Activated CD4-positive, alpha-beta T cell treated with anti-CD3 and anti-CD28 coated beads for 24 hours (primary cell): ENCODE measurements at places on chromosomes 6 and 20.
A peak's percentile ranks its signal among the peaks of the same experiment; 100 is the strongest.

DNA sequence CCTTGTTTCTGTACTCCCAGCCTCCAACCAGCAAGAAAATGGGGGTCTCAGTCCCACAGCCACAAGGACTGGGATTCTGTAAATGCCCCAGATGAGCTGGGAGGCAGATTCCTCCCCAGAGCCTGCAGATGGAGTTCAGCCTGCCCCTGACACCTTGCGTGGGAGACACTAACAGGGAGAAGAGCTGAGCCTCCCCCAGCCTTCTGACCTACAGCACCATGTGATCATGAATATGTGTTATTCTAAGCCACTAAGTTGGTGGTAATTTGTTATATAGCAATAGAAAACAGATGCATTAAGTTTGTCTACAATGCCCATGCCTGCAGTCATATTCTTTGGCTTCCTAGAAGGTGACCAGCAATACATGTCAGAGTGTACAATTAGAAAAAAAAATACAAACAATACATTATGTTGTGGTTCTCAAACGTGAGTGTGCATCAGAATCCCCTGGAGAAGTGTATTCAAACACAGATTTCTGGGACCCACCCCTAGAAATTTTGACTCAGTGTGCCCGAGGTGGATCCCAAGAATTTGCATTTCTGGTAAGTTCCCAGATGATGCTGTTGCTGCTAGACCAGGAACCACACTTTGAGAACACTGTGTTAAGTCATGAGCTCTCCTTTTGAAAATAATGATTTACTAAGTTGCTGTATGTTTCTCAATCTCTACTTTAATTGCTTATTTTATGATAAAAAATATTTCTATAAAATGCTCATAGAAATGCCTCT lies 39.9 kb downstream of the SLC22A3 start:
- DNase-seq: no peak

DNA sequence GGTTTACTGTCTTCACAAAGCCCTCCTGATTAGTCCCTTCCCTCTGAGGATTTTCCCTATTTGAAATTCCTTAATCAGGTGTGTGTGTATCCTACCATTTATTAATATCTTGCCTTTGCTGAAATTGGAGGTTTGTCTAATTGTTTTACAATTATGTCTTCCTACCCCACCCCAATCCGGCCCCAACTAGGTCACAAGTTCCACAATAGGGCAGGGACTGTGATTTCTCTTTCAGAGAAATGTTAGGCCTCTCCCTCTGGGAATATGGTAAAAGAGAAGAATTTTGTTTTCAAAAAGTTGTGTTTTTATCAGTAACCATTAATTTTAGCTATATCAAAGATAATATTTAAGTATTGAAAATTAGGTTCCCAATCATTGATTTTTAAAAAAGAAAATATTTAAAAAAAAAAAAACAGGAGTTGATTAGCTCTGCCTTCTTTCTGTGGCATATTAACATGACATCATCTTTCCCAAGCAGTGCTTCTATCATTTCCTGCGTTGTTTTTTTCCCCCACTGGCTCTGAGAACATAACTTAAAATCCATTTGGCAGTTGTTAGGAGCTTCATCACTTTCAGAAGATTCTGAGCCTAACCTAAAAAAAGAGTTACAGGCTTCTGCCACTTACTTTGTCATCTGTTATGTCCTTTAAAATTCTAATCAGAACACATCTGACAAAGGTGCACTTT lies 36.1 kb downstream of the BLOC1S5 start:
- no peak for DNase-seq

GRCh38 chr6:89346433-89346832 lies 6.1 kb downstream of the UBE2J1 start:
- no peak for DNase-seq

- no peak for DNase-seq
These were observed 138.6 kb downstream of the AHI1 start for GRCh38 chr6:135358985-135359384.

- DNase-seq: no peak
These were observed 43.4 kb upstream of the RNF144B start for GRCh38 chr6:18343741-18344140.

- DNase-seq: no peak
These were observed 316.6 kb upstream of the JARID2 start for GRCh38 chr6:14929291-14929690.

- no peak for DNase-seq
These were observed 621.5 kb downstream of the TENT5A start for GRCh38 chr6:81130969-81131368.

- DNase-seq: no peak
These were observed 138.6 kb downstream of the DLL1 start for GRCh38 chr6:170152124-170152926.

DNA sequence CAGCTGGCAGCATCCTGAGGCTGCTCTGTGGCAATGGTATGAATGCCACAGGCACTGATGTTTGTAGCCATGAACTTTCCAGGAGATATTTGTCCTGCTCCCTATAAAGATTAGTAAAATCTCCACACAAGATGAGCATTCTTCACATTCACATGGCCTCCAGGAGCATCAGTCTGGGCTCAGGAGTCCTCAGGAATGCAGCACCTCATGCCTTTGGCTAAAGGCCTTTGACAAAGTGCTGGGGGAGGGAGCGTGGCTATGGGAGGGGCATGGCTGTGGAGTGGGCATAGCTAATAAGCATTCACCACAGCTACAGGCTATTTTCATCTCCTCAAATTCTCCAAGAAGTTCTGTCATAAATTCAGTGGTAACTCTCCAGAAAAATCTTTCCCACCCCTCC lies 90.5 kb upstream of the LY86 start:
- DNase-seq: no peak

GRCh38 chr20:53245574-53245973 lies 273.4 kb downstream of the TSHZ2 start:
- no peak for DNase-seq

DNA sequence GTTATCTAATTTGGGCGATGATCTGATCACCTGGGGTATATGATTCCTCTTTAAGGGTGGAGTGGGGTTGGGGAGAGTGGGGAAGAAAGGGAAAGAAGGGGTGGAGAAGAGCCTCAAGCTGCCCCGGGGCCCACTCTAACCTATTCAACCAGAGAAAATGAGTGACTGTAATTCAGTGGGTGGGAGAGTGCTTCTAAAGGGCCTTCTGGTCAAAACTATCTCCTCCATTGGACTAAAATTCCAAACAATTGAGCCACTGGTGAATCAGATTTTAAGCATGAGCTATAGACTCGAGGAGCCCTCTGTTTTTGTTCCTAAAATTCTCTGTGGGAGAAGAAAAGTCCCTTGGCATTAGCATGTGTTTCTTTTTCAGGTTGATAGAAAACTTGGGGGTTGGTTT lies 296.8 kb downstream of the CLIC5 start:
- no peak for DNase-seq

GRCh38 chr6:140105857-140106256 lies 731.4 kb upstream of the CITED2 start:
- no peak for DNase-seq

GRCh38 chr6:140854318-140854717 lies 1278.4 kb upstream of the GJE1 start:
- no peak for DNase-seq

DNA sequence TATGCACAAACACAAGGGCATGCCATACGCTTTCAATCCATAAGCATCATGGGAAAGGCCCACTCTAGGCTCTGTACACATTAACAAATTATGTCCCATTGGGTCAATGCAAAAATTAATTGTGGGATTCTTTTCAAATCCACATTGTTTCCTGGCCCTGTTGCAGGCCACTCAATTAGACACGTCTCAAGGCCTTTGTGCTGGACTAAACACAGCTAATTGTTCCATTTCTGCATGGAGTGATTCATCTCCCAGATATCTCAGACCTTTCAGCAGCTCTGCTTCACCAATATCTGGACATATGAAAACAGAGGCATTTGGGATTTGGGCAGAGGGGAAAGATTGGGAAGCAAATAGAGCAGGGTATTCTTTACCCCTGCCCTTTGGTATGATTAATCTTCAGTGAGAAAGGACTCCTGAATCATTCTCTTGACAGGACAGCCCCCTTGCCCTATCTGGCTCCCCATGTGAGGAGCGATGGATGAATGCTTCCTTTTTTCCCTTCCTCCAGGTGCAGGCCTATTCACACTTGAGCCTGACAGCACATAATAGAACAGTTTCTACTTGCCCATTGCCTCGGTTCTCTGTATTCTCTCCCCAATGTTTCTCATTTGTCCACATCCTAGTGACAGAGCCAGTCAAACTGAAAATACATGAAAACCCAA lies 547.6 kb downstream of the HAO1 start:
- no peak for DNase-seq

DNA sequence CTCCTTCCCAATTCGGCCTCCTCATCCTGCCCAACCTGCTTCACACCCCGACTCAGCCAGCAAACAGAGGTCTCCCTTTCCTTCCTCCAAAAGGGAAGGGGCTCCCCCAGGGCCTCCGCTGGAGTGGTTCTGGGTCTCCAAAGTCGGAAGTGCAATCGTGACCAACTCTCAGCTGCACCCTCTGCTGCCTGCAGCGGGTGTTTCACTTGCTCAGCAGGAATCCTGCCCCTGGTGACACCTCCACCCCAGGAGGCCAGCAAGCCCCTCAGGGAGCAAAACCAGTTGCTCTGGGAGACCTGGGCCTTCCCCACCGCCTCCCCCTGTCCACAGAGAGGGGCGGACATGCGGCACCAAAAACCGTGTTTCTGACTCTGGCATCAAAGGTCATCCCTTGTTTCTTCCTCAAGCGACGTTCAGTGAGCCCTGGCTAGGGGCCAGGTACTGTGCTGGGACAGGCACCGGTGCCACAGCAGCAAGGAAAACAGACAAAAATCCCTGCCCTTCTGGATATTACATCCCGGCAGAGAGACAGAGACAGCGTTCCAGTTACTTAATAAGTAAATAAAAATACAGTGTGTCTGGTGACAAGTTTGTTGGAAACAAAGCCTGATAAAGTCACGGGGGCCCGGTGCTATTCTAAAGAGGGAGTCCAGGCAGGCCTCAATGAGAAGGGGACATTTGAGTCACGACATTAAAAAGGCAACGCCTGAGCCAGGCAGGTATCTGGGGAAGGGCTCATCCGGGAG lies 219.0 kb downstream of the BMP7 start:
- no peak for DNase-seq

- no peak for DNase-seq
These were observed 11.9 kb downstream of the TEAD3 start for GRCh38 chr6:35484921-35485392.

DNA sequence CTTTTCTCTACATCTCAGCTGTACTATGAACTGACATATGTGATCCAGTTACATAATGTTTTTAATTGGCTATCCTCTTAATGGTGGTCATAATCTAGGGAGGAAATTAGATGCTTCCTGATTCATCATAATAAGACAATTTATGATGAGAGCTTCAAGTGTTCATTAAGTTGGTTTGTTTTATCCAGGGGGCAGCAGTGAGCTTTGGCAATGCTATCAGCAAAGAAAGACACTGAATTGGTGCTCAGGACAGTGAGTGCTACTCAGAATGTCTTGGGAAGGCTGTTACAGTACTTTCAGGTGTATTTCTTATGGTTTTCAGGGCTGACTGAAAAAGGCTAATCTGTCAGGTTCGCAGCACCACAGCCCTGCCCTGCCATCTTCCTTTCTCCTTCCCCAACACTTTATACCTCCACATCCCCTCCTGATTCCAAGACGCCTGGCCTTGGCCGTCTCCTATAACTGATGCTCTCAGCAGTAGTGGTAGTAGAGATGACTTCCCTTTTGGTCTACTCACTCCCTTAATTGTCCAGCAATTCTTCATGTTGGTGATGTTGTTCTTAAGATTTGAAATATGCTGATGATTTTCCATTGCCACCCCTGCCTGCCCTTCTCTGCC lies 67.0 kb upstream of the TNFAIP3 start:
- peak; percentile 64 for DNase-seq

DNA sequence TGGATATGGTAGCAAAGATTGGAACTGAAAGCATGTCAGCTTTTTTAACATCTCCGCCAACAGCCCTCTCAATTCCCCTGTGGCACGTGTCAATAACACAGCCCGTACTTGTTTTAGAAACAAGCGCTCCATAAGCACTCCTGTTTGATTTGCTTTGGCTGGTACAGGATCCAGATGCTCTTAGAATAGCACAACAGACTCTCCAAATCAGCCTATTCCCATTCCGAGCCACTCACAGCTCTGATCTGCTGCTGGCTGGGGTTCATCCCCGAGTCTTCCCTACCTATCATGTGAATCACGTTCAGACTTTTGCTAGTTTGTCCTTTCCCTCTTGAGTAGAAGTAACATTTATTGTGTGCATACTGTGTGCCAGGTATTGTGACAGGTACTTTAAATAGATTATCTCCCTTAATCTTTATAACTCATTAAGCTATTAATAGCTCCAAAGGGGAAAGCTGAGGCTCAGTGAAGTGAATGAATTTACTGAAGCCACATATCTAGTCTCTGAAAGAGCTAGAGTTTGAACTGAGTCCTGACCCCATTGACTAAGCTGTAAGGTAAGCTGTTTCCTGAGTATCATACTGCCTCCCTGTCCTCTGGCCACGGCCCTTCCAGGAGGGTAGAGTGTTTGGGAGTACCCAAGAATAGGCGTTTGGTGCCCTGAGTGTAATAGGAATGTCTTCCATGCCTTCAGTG lies 46.7 kb downstream of the RALY start:
- no peak for DNase-seq

DNA sequence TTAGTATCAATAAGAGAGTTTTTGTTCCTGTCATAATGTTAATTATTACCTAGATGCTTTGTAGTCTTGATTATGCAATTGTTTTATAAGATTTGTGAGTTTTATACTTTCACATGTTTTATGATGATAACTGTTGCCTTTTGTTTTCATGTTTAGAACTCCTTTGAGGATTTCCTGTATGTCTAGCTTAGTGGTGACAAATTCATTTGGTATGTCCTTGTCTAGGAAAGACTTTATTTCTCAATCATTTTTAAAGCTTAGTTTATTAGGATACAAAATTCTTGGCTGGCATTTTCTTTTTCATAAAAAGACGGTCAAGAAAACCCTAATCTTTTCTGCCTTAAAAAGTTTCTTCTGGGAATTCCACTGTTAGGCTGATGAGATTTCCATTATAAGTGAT lies 849.9 kb upstream of the EYS start:
- DNase-seq: no peak

DNA sequence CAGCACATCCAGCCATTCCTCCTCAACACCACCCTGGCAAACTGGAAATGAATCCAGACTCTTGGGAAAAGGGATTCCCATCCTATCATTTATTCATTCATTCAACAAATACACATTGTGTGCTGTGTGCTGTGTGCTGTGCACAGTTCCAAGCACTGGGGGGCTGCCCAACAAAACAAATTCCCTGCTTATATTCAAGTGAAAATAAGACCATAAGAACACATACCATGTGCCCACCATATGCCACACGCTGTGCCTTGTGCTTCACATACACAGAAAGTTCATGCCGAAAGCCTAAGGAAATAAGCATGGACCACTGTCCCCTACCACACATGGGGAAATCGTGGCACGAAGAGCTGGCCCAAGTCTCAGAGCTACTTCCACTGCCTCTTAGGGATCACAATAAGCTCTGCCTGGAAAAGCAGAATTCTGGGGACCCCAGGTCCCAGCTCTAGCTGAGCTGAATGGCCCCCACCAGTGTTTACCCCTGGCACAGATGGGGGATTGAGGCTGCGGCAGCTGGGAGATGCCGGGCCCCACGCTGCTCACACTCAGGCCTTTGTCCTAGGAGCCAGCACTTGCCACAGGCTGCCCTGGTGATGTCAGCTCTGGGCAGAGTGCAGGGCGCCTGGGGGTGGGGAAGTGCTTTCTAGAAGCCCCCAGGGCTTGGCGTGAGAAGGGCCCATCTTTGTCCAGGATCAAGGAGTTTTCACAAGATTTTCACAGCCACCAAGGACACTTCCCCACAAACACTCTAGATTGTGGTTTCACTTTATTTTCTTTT lies 99.6 kb downstream of the PREX1 start:
- DNase-seq: no peak

GRCh38 chr6:33692078-33692759 lies 19.3 kb downstream of the UQCC2 start:
- no peak for DNase-seq
